Fibroblast of skin of right quadriceps (primary cell): ENCODE measurements at places on chromosomes 11 and 22.

DNA sequence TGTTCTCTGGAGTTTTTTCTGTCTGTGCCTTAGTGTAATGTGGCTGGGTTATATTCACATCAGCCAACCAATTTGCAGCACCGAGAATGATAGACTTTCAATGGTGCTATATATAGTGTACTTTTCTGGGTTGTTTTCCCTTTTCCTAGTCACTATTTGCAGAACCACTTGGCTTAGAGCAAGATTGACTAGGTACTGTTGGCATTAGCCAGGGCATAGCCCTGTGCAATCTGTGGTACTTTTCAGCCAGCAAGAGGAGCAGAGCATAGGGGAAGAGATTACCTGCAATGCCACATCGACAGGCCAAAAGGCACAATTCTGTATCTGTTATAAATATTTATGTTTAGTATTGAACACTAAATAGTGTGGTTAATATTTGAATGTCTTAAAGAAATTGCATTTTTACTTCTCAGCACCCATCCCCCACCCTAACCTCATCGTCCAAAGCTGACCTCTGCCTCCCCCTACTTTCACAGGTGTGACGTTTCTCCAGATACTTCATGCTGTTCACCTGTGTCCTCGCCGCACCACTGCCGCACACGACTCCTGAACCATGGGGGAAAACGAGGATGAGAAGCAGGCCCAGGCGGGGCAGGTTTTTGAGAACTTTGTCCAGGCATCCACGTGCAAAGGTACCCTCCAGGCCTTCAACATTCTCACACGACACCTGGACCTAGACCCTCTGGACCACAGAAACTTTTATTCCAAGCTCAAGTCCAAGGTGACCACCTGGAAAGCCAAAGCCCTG is 51.4 kb downstream of the MICAL2 start:
- DNase-seq: no peak

- DNase-seq: peak; percentile 48
Measured at GRCh38 chr11:11701070-11701469, 79.3 kb upstream of the GALNT18 start.

- DNase-seq: peak; percentile 86
Measured at GRCh38 chr11:45089251-45089650, 57.2 kb upstream of the PRDM11 start.

DNA sequence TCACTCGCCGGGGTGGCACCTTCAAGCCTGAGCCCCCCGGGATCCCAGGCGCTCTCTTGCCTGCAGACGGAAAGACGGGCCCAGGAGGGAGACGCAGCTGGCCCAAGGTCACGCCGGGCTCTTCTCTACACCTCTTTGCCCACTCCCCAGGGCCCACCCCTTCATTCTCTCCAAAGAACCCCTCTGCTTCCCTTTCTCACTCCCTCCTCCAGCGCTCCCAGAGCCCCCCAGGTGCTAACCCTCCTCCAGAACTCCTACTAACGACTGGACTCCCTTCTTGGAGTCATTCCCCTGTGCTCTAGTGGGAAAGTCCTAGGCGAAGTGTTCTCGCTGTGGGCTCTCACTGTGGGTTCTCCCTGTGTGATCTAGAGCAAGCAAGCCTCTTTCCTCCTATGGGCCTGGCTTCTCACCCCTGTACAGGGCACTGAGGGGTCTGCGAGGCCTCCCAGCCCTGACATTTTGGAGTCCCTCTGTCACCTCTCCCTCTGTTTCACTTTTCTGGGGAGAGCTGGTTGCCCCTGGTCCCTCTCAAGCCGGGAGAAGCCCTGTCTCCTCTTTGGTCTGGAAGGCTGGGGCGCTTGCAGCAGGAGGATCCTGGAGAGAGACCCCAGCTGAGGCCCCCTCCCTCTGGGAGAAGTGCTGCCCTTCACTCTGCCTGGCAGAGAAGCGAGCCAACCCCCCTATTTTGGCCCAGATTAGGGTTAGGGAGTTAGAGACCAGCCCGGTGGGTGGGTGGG is 858 bp downstream of the OAF start:
- DNase-seq: no peak

- DNase-seq: peak; percentile 81
Measured at GRCh38 chr11:33248416-33248971, 8.7 kb upstream of the HIPK3 start.
